ENCODE measurements at places on chromosomes 5 and 9.

GRCh38 chr9:123614306-123615263 lies 258.6 kb downstream of the CRB2 start:
- DNase-seq: no peak

DNA sequence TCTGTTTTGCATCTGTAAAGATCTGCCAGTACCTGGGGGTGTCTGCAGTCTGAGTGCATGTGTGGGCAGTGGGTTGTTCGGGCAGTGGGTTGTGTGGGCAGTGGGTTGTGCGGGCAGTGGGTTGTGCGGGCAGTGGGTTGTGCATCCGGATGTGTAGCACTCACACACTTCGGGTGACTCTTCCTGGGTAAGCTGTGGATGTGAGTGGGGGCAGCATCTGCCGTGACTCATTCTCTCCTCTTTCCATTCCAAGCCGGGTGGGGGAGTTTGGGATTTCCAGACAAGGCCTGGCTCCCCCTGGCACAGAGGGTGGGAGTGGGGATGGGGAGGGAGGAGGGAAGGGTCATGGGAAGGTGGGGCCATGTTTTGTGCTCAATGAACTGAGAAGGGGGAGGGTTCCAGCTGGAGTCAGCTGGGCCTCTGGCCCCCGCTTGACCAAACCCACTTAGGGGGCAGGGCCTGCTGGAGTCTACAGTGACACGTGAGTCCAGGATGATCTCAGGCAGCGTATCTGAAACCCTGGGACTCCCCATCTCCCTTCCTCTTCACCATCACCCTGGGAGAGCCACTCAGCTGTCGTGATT lies 8.3 kb downstream of the CRB2 start:
- DNase-seq: no peak

DNA sequence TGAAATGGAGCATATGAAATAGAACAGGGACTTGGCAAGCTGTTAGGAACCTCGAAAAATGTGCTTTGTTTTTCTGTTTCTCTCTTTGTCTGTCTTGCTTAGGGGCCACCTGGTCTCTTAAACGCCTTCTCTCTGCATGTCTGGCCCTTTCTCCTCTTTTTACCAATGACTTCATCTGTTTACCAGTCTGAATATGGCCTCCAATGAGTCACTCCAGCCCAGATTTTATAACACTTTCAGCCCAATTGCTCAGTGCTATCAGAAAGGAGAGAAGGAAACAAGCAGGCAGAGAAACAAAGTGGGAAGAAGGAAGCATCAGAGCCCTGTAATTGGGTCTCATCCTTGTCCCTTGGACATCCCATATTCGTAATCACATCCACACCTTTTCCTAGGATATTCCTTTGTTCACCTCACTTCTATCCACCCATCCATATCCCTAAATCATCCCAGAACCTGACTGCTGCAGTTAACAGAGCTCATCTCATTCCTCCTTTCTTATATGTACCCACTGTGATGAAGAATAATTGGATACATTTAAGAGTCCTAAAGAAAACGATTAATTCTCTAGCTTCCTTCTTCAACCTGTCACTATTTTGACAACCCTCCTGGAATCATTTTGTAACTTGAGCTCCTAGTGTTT lies 151.8 kb upstream of the GPR151 start:
- no peak for DNase-seq

- no peak for DNase-seq
Observed at GRCh38 chr9:129809346-129809745, 6.4 kb downstream of the TOR1B start.

GRCh38 chr9:98222885-98223691 lies 30.7 kb upstream of the CORO2A start:
- DNase-seq: no peak

- DNase-seq: peak; percentile 47
Observed at GRCh38 chr9:89418882-89419640, 78.9 kb downstream of the SEMA4D start.
